ENCODE measurements at places on chromosomes 6 and 20.
A peak's percentile ranks its signal among the peaks of the same experiment; 100 is the strongest.

DNA sequence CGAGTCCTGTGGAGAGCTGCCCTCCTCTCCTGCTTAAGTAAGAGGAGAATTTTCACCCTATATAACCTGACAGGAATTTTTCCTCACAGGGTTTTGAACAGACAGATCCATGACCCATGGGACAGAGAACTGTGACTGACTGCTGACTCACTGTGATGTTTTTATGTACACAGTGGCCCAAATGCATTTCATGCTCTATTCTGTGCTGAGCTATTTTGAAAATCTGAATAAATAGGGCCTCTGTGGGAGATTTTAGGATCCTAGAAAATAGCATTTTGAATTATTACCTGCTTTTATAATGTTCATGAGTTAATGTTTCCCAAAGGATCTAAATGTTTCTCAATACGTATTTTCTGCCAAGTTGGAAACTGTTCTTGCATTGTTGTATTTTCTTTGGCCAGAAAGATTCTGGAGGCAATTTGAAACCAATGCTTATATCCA is 577.4 kb downstream of the HTR1B start:
- no peak for DNase-seq

DNA sequence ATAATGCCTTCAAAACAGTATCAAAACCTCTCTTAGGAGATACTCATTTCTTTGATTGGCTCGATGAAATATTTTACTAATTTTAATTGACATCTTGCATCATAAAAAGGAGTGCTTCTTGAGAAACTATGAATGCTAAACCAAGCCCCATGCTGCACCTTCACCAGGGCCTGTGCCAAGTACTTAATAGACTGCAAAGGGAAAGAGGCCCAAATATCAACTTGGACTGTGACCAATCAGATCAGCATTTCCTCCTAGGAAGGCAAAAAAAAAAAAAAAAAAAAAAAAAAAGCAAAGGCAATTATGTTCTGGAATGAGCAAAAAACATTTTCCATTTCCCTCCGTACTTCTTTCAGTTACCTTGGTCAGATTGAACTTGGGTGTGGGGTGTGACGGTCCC is 253.0 kb upstream of the SOX4 start:
- DNase-seq: no peak

- peak; percentile 48 for DNase-seq
Measured at GRCh38 chr20:21522481-21523280, 8.8 kb upstream of the NKX2-2 start.

GRCh38 chr6:43983632-43984031 is 143.6 kb downstream of the MRPL14 start:
- no peak for DNase-seq

DNA sequence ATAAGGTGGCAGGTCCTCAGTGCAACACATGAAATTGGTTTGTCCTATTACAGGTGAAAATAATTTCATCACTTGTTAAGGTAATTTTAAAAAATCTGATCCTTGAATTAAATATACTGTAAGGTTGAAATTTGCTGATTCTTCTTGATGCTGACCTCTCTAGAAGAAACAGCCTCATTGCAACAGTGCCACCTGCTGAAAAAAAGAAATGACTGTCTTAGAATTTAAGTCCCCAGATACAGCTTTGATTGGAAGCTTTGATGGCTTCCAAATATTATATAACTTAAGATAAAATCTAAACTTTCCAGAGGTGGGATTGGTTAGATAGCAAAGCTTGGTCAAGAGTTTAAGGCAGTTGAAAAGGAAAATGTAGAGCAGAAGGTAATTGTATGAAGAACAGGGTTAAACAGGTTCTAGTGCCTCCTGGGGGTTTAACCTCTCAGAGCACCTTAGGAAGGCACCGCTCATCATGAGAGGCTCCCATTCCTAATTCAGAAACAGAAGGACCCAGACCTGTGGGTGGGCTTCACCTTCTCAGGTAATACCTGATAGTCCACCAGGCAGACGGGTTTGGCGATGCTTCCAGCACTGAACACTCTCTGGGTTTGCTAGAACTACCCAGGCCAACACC is 401.0 kb downstream of the PAX1 start:
- peak; percentile 28 for DNase-seq

DNA sequence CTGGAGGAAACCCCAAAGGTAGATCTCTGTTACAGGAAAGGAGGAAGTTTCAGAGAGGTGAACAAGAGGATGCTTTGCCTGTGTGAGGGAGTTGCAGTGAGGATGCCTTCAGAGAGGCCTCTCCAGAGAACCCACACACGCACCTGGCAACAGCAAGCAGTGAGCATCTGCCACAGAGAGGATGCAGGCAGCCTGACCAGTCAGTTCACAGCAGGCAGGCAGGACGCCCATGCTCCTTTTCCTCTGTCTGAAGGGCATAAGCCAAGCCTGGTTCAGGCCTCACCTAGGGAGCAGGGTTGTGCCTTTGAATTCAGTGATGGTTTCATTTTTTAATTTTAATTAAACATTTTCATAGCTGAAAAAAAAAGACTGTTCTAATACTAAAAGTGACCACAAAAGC is 346.0 kb upstream of the MARCKS start:
- DNase-seq: no peak

DNA sequence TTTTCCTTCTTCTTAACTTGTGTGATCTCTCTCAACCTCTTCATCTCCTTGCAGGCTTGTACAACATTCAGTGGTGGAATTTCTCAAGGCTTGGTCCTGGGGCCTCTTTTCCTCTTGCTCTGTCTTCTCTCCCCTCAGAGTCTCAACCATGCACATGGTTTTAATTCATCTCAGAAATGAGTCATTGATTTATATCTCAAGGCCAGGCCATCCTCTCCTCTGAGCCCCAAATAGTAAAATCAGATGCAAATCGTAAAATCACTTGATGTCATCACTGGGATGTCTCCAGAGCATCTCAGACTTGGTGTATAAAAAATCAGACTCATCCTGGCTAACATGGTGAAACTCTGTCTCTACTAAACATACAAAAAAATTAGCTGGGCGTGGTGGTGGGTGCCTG is 85.0 kb downstream of the FNDC1 start:
- no peak for DNase-seq

DNA sequence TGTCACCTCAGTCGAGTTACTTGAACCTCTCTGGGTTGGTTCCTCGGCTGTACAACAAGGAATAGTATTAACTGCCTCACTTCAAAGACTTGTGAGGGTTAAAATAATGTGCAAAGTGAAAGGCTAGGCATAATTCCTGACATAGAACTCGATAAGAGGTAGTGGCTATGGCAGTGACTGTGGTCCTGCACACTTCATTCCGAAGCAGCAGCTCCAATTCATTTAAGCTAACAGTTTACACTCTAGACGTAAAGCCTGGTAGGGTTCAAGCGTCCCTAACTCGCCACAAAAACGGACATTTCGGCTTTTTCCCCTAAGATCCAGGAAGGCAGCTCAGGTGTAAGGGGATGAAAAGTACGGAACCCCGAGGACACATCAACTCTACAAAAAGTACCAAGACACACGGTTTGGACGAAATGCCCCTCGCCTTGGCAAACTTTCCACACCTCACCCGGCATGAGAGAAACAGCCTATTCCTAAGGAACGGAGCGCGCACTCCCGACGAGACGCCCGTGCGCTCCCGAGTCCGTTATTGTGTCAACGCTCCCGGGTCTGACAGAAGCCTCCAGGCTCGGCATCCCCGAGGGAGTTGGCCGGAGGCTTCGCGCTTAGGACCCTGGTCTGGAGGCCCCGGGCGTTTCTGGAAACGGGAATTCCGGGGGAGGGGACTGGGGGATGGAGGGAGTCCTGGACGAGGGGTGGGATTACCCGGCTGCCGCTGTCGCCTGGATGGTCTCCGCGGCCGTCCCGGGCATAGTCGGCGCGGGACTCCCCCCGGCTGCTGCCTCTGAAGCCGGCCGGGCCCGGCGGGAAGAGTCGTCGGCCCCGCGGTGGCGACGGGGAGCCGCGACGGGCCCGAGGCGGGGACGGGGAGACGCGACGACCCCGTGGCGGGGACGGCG is 937 bp downstream of the ZNF318 start:
- peak; percentile 70 for DNase-seq

DNA sequence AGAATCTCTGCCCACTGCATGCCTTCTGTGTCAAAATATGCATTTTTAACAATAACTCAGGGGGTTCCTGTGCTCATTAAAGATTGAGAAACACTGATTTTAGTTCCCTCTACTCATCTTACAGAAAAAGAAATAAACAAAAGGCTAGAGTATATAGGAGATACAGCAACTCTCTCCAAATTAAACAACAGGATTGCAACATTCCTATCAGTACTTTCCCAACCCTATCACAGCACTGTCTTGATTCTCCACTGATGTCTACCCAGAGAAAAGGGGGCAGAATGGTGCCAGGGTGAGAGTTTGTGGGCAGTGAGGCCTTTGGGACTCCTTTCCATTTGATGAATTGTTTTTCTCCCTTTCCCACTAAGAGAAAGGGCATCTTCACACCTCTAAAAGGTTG is 4.7 kb downstream of the OTOR start:
- DNase-seq: no peak

DNA sequence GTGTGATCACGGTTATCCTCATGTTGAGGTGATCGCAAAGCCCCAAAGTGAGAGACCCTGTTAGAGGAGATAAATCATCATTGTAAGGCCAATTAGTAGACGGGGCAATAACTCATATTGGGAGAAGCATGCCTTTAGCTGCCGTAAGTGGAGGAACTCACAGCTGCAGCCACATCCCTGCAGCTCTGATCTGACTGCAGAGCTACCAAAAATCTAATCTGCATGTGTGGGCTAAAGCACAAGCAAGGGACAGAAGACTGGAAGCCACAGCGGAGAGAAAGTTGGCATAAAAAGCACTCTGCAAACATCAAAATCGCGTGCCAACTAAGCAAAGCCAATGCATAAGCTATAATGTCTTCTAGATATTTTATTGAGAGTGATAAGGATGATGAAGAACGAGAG is 79.8 kb downstream of the TBC1D7 start:
- DNase-seq: no peak

GRCh38 chr6:169792306-169793015 is 41.0 kb downstream of the ERMARD start:
- DNase-seq: no peak

DNA sequence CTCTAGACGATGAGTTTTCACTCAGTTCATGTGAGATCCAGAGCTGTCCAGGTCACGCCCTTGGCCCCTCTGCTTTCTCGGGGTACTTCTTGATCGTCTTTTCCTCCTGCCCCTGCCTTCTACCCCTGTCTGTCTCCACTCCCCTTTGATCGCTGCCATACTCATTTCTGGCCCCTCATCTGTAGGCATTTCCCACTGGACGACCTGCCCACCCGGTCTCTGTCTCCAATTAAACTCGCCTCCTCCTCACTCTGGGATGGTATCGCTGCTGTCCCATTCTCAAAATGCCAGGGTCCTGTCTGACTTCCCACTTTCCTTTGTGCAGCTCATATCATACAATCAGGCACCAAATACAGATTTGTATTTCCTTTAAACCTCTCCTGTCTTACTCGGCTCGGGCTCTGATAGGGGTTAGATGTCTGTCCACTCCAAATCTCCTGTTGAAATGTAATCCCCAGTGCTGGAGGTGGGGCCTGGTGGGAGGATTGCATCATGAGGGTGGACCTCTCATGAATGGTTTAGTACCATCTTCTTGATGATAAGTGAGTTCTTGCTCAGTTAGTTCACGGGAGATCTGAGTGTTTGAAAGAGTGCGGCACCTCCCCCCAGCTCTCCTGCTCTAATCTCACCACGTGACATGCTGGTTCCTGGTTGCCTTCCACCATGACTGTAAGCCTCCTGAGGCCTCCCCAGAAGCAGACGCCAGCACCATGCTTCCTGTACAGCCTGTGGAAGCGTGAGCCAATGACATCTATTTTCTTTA is 3.5 kb upstream of the SYNJ2 start:
- DNase-seq: no peak

DNA sequence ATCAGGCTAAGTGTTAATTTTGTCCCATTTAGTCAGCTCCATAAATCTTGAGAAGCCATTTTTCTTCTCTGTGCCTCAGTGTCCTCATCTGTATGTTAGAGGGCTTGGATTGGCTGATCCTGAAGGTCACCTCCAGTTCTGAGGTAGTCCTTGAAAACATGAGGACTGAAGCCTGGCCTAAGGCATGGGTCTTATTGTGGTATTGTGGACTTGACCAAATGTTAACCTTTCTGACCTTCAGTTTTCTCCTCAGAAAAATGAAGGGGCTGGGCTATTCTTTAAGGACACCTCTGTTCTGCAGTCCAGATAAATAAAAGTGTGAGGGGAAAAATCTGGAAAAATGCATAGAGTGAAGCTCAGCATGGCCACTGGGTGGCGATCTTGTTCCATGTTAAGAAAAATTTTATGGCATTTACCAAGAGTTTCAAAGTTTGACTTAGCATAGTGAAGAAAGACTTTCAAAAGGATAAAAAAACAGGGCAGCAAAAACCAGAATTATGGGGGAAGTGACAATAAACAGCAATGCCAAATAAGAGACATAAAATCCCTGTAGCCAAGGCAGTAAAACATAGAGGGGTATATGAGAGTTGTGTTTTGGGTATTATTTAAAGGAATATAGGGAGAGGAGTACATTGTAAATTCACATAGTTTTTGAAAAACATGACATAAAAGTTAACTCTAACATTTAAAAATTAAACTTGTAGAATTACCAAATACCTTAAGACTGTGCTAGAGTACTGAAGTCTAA is 13.2 kb upstream of the TFB1M start:
- peak; percentile 75 for DNase-seq

GRCh38 chr6:88983532-88983931 is 20.1 kb upstream of the RNGTT start:
- peak; percentile 26 for DNase-seq

GRCh38 chr6:112233847-112234246 is 20.5 kb downstream of the LAMA4 start:
- DNase-seq: no peak

DNA sequence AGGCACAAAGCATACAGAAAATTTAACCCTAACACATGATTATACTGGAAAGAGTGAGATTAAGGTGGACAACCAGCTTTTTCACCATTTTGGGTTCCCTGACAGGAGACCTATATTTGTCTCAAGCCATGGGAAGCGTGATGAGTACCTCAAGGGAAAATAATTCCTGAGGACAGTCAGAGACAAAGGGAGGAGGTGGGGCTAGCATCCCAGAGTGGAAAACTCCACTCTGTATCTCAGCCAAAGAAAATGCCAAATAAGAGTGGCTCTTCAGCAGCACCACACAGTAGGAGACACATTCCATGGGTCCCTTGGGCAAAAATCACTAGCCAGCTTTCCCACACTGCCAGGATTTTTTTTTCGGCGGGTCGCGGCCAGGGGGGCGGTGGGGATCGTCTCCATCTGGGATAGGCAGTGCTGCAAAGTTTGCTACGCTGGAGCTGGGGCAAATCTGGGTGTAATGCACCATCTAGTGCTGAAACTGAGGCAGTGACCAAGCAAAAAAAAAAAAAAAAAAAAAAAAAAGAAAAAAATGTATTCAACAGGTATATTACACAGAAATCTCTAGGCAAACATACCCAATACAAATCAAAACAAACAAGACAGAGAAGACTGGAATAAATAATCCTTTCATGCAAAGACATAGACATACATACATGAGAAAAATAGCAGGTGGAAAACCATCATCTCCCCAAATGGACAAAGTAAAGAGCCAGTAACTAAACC is 77.3 kb upstream of the SLC35F1 start:
- DNase-seq: peak; percentile 65

- DNase-seq: peak; percentile 23
Measured at GRCh38 chr20:19473922-19474286, 261.5 kb downstream of the SLC24A3 start.
